K562 (cell line): ENCODE measurements at places on chromosomes 6 and 20. TPM values are rescaled to one million over a fixed set of nuclear protein-coding genes. Genes with fewer than 3 reads are reported as not detected.

Gene ESF1
- polyA plus RNA-seq = 17.4 and 19.2 TPM in 2 replicates

Gene KIF6
- polyA plus RNA-seq = not detected in 2 replicates

Gene SLC35D3
- polyA plus RNA-seq = not detected in 2 replicates

Gene KHDRBS2
- polyA plus RNA-seq = not detected in 2 replicates

Gene CST7
- 0.23 TPM in 1 of 2 replicates, not detected in the other for polyA plus RNA-seq

Gene ANKEF1
- polyA plus RNA-seq = 1.2 and 1.7 TPM in 2 replicates

Gene POLR3F
- 8.2 and 11.4 TPM in 2 replicates for polyA plus RNA-seq

- DNase-seq = peak; percentile 69
Observed at GRCh38 chr6:15491255-15491985, 171.4 kb downstream of the DTNBP1 start.

DNA sequence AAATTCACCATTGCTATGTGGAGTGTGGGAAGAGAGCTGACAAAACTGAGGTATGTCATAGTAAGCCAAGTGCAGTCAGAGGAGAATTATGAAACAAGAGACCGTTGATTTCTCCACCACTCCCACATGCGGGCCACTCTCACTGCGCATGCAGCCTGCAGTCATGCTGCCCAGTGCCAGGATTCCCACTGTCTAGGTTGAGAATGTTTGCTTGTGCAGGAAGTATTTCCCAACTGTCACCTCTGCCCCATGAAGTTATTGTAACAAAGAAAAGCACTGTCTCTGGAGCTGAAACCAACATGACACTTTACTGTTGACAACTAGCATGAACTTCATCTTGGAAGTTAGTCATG is 18.7 kb upstream of the SFT2D1 start:
- no peak for DNase-seq

DNA sequence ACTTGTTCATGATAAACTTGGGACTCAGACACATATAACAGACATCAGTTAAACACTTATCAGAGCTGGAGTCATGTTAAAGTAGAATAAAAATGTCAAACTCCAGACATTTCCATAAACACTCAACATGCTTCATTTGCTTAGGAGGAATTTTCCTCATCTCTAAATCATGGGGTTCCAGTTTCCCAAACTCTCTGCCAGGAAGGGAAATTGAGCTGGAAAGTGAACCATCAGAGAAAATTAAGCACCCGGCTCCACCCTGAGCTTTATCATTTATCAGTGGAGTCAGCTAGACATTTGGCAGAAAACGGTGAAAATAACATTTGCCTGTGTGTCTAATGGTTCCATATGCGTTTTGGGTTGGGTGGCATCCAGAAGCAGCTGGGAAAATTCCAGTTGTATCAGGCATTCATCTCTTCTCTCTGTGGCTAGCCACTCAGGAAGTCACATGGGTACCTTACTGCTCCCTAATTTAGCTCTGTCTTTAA is 25.3 kb upstream of the ZNFX1 start:
- no peak for DNase-seq

DNA sequence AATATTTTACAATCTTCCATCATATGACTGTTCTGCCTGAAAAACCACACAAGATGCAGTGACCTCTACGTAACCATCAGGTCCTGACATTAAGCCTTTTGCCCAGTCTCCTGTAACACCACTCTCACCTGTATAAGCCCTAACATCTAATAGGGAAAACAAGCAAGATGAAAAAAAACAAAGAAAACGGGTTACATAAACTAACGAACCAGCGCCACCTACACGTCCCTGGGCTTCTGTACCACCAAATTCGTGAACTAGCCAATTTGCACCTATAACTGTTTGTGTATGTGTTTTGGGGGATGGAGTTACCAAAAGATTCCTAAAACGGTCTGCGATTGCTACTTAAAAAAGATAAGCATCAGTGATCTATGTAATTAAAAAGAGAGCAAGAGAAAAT is 70.2 kb downstream of the BLOC1S5 start:
- DNase-seq = peak; percentile 31

DNA sequence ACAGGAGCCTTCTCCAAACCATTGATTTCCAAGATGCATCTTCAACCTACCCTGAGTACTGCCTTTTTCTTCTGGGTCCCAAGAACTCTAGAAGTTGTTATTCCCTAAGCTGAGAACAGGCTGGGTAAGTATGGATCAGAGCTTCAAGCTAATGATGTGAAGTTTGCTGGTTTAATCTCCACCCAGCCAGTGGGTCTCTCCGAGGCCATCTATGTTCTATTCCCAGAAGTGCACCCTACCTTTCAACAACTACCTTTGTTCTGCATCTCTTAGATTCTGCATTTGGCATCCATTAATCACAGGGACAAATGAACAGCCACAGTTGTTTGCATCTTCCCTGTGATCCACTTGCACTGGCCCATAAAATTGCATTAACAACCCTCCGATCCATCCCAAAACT is 246.2 kb downstream of the HIVEP2 start:
- no peak for DNase-seq

DNA sequence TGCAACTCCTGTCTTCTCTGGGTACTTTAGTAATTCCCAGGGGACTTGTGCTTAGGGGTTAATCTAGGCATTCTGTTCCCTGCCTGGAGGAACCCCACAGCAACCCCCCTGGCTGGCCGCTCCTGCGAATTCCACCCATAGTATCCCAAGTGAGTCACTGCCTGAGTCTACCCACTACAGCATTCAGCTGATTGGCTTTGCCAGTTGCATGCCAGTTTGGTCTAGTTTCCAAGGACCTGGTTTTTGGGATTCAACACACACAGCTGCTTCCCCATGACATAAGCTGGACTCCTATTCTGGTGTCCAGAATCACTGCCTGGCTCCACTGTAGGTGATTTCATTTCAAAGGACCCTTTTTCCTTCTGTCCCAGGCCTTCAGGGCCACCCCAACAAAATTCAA is 40.3 kb downstream of the PLCG1 start:
- no peak for DNase-seq

- no peak for DNase-seq
Observed at GRCh38 chr6:3454273-3455010, 2.4 kb downstream of the SLC22A23 start.

DNA sequence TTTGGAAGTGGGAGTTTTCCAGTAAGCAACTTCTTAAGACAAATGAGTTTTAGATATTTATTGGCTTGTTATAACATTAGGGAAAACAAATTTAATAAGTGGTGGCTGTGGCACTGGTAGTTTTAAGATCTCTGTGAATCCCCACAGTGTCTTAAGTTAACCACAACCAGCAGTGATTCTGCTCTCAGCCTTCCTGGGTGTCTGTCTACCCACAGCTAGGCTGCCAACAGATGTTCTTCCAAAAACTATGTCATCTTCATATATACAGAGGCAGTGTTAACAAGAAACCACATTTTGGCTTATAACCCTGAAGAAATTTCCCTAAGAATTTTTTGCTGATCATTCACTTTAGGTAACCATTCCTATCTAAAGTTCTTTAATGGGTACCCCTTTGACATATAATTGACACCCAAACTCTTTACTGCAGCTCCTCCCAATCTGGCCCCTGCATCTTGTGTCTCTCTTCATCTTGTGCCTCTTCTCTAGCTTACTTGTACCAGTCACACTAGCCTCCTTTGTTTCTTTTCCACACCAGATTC is 52.7 kb downstream of the TOP1 start:
- no peak for DNase-seq

- no peak for DNase-seq
Observed at GRCh38 chr6:159753081-159753872, 8.6 kb upstream of the ACAT2 start.

- peak; percentile 26 for DNase-seq
Observed at GRCh38 chr6:116533233-116533957, 12.1 kb downstream of the TRAPPC3L start.

DNA sequence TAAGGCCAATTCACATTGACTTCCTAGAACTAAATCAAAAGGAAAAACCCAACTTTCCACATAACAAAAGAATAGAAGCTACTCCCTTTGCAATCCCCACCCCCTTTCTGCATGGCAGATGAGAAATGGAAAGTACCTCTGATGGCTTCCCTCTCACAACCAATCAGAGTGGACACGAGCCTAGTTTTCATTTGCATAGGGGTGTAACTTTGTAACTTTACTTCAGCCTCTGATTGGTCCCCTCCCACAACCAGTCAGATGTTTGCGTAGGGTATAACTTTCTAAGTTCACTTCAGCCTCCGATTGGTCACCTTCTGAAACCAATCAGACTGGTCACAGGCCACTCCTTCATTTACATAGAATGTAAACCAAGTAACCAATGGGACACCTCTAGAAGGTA is 328.5 kb downstream of the CDH26 start:
- no peak for DNase-seq

- peak; percentile 47 for DNase-seq
Observed at GRCh38 chr6:41498968-41499599, 47.1 kb upstream of the FOXP4 start.

DNA sequence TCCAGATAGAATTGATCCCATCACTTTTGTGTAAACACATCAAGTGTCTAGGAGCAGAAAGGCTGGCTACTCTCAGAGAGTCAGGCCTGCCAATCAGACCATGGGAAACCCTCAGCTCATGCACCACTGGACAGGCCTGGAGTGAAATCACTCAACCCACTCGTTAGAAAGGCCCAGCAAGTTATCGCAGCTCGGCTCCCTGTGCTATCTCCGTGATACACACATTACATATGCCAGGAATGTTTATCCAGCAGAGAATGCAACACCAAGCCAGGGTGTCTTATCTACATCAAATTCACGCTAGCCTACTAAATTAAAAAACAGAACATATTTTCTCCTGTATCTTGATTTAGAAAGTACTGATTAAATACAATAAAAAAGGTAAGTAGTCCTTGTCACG is 232.4 kb upstream of the FOXQ1 start:
- no peak for DNase-seq

GRCh38 chr20:48329676-48330664 is 497.8 kb downstream of the PREX1 start:
- DNase-seq = peak; percentile 27

- peak; percentile 60 for DNase-seq
Observed at GRCh38 chr6:49849213-49849907, 17.0 kb downstream of the CRISP1 start.

GRCh38 chr6:125154761-125155135 is 1.2 kb downstream of the TPD52L1 start:
- DNase-seq = peak; percentile 57

- no peak for DNase-seq
Observed at GRCh38 chr20:24851346-24852019, 97.6 kb upstream of the CST7 start.

- DNase-seq = no peak
Observed at GRCh38 chr6:113396730-113397129, 460.4 kb upstream of the MARCKS start.

GRCh38 chr20:58712151-58712791 is 19.7 kb downstream of the NPEPL1 start:
- DNase-seq = no peak

DNA sequence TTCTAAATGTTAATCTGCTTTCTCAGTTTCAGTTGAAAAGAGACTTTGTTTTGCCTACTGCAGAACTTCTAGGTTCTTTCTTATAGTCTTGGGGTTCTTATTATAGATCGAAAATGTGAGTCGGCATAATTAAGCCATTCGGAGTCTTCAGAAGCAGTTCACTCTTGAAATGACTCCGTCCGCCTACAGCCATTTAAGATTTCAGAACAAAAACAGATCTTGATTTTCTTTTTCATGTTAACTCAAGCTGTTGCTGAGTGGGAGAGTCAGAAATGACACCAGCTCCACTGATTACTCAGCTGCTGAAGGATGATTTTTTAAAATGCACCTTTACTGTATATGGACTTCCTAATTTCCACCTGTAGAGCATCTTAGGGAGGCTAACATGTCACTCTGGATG is 15.9 kb downstream of the PRDM1 start:
- no peak for DNase-seq

GRCh38 chr6:121645100-121645745 is 209.8 kb downstream of the GJA1 start:
- DNase-seq = no peak

DNA sequence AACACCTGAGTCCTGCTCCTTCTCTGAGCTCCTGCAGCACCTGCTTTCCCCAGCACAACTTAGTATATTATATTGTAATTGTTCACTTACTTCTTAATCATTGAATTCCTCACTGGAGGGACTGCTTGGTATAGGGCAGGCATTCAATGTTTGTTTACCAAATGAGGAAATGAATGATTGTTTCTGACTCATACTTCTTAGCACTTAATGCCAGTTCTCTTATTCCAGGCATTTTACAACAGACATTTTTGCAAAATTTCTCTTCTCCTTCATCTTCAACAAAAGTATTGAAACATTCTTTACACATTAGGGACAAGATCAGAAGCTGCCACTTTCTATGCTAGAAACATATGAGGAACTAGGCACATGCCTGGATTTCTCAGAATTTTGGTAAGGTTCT is 119.4 kb downstream of the TBX18 start:
- no peak for DNase-seq

GRCh38 chr6:107879941-107880340 is 55.8 kb upstream of the SCML4 start:
- DNase-seq = no peak

DNA sequence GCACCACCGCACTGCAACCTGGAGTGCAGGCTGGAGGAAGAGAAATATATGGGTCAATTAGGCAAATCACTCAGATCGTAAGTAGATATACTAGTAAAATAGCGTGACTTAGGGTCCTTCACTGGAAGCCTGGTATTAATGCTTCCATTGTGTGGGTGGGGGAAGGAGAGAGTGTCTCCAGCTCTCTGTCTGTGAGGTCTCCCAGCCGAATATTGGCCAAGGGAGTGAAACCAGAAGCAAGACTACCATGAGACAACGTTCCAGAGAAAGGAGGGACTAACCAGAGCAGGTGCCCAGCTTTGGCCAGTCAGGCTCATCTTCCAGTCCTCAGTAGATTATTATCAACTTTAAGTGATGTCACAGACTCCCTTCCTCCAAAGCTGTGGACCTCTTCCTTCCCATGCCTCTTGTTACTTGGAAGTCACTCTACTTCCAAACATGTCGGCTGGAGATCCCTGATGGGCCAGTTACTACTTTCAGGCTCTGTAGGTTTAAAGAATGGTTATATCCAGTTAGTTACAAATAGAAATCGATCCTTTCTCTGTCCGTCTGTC is 28.8 kb downstream of the MTHFD1L start:
- DNase-seq = no peak

DNA sequence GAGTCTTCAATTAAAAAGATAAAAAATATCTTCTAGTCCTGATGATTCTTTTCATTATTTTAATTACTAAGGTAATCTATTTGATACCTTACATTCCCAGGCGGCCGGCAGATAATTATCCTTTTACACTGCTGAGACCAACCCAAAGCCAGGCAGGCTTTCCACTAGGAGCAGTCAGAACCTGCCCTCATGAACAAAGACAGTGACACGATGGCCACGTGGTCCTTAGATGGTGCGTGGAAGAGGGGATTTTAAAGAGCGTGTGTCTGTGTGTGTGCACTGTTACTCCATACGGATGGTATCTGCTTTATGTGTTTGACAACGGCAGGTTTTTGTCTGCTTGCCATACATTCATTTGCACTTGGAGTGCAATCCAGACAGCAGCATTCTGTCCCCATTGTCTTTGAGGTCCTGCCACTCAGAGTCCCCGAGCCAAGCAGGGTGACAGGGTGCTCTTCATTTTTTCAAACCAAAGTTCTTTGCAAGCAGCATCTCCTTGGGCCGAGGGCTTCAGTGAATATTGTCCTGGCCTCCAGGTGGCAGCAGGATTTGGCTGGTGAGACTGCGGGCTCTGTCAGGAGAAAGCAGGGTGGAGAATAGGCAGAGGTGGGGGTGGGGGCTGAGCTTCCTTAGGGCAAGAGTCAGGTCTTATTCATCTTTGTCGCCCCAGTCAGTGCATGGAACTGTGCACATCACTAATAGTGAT is 260.5 kb downstream of the NRN1 start:
- peak; percentile 41 for DNase-seq

GRCh38 chr20:57672953-57673575 is 36.8 kb downstream of the PMEPA1 start:
- no peak for DNase-seq
